Fibroblast of gingiva (primary cell): ENCODE measurements at places on chromosomes 2 and 18.

DNA sequence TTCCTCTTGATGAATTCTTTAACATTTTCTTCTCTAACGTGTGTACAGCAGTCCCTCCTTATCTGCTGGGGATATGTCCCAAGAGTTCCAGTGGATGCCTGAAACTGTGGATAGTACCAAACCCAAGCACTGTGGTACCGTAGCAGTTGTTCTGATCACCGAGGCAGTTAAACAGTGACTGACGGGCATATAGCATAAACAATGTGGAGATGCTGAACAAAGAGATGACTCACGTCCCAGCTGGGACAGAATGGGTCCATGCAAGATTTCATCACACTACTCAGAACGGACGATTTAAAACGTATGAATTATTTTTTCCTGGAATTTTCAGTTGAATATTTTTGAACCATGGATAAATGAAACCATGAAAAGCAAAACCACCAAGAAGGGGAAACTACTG, 54.5 kb upstream of the SPAG16 start:
- DNase-seq: peak; percentile 75

DNA sequence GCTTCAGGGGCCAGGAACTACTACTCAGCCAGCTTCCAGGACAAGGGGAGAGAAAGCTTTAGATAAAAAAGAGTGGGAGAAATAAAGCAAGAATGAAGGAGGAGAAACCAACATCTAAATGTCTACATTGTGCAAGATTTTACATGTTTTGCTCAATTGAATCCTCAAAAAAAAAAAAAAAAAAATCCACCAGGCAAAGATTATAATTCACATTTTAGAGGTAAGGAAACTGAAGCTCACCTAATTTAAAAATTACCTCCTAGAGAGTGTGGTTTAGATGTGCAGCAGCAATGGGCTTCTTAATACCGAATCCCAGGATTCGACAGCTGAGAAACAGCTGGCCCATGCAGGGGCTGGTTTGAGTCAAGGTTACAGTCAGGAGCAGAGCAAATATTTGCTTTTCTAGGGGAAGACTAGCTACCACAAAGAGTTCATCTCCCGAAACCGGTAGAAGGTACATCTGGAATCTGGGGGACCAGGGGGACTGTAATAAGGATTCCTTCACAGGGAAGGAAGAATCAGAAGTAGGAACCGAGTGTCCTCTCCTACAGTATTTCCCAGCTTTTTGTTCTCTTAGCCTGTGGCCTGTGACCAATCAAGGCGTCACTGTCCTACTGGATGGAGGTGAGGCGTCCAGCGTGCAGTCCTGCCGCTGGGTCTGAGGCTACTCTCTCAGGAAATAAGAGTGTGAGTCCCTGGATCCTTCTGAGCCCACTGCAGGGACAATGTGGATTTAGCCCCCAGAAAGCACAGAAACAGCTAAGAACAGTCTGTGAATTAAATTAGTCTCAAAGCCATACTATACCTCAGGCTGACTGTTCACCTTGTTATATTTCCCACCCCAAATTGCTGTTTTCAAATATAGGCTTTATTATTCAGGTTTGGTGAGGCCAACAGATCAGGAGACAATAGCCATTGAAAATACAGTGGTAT, 42.3 kb downstream of the IL1R2 start:
- DNase-seq: no peak

DNA sequence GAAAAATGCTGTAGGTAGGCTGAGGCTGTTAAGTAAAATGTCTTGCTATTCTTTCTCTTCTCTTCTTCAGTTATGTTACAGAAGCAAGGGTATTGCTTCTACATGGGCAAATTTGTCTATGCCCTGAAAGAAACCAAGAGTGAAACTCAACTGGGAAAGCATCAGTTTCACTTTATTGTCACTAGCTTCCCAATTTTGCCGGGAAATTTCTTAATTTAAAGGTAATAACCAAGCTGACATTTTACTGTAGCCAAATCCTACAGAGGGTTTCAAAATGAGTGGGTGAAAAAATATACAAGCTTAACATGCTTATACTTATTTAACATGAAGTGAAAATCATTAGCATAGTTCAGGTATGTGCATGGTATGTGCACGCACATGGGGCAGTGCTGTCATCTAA, 3.2 kb downstream of the TANK start:
- DNase-seq: no peak

- no peak for DNase-seq
These were observed 14.7 kb upstream of the BCL11A start for GRCh38 chr2:60567919-60568768.

GRCh38 chr2:118102433-118103082, 14.3 kb downstream of the INSIG2 start:
- no peak for DNase-seq

GRCh38 chr2:19250906-19251305, 107.5 kb downstream of the OSR1 start:
- DNase-seq: no peak
